ENCODE measurements at places on chromosomes 1 and 21.
A peak's percentile ranks its signal among the peaks of the same experiment; 100 is the strongest.

- DNase-seq, result no peak
Observed at GRCh38 chr1:24018611-24019580, 38.8 kb upstream of the SRSF10 start.

DNA sequence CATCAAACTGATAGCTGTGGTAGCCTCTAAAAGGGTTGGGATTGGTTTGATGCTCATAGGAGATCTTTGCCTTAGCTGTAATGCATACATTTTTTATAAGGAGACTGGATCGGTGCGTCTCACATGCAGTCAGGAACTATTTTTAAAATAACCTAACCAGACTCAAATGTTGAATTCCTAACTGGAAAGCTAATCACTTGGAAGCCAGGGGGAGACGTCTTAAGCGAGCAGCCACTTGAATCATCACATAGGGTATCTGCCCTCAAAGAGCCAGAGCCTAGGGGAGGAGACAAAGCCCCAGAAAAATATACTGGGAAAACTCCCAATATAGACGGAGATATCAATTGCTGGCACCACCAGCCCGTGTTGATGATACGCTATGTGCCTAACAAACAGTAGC lies 61.7 kb upstream of the PUM1 start:
- DNase-seq, result no peak

DNA sequence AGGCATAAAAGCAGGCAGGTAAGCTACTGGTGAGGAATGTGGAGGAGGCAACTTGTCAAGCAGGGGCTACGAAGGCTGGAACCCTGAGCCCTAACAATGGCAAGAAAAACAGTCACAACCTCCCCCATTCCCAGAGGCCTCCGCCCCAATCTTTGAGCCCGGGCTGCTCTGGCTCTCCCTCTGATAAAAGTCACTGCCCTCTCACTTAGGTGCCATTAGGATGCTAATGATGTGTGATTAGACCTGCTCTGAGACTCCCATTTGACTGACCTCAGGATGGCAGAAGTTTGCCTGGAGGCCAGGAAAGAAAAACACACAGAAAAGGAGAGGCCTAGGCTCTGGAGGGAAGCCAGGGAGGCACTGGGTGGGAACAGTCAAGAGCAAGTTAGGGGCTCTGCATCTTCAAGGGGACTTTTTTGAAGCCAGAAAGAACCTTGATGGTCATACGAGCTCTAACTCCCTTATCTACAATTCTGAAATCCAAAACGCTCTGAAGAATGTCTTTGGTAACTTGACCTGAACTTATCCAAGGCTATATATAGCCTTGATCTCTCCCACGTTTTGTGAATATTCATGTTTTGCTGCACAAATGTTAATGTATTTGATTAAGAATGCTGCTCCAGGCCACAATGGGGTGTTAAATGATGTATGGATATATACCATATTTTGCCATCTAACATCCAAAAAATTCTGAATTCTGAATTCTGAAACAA lies 98.9 kb downstream of the TRABD2B start:
- no peak for DNase-seq

GRCh38 chr1:154955039-154955717 lies 721 bp downstream of the PBXIP1 start:
- no peak for DNase-seq

GRCh38 chr1:100474834-100475233 lies 63.1 kb upstream of the GPR88 start:
- DNase-seq, result no peak

DNA sequence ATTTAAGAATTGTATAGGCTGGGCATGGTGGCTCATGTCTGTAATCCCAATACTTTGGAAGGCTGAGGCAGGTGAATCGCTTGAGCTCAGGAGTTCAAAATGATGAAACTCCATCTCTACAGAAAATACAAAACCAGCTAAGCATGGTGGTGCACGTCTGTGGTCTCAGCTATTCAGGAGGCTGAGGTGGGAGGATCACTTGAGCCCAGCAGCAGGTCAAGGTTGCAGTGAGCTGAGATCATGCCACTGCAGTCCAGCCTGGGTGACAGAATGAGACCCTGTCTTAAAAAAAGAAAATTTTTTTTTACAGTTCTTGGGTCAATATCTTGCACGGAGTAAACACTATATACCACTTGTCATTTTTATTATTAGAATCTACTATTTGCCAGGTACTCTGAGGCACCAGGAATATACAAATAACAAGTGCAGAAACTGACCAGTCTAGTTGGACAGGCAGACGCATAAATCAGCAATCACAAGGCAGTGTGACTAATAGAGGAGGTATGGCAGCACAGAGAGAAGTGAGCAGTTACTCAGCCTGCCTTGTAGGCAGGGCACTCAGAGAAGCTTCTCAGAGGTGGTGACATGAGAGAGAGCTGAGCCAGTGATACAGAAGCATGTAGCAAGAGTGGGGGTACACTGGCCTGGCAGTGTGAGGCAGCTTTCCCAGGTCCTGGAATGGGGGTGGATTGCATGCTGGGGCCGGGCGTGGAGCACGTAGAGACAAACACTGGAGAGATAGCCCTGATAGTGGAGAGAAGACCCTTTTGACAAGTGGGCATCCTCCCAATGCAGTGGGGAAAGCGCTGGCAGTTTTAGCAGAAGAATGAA lies 8.0 kb downstream of the PHLDA3 start:
- DNase-seq, result no peak

DNA sequence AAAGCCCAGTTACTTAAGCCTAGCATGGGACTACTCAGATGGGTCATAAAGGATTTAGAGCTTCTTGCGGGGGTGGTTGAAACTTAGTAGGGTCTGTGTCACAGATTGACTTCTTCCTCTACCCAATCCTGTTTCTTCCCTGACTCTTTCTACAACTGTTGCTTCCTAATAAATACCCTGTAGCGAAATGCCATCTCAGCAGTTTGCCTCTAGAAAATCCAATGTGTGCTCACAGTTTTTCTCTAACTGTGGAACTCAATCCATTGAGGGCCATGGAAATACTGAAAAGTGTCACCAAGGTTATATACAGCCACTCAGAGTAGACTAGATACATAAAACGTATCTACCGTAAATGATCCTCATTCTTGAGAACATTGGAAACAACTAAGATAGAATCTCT lies 217.7 kb downstream of the COL24A1 start:
- DNase-seq, result no peak

DNA sequence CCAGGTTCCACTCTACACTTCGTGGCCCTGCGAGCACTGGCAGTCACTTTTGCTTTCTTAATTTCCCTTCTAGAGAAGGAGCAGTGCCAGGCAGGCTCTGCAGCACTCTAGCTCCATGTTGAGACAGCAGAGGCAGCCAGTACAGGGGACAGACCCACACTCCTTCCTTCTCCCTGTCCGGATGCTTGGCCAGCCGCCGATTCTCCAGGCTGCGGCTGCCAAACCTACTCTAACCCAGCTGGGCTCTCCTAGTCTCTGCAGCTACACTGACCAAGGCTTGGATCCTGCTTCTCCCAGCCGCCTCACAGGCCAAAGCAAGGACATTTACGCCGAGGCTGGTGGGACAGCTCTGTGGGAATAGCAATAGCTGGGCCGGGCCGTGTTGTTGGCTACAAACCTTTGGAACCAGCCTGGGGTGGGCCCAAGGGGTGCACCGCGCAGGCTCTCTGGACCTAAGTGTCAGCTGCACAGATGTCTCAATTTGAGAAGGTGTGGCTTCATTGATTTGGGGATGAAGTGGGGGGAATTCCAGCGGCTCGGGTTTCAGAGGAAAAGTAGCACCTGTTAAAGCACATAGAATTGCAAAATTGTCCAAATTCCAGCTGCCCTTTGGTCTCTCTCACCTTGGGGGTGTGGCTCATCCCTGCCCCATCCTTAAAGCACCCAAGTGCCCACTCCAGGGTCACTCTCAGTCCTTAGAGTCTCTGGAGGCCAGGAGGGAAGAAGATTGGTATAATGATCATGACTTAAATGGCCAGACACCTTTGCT lies 3.2 kb downstream of the BARHL2 start:
- DNase-seq, result no peak

GRCh38 chr1:34870395-34870794 lies 10.8 kb upstream of the SMIM12 start:
- no peak for DNase-seq

GRCh38 chr1:64755361-64755760 lies 10.5 kb downstream of the RAVER2 start:
- peak; percentile 45 for DNase-seq

- no peak for DNase-seq
Observed at GRCh38 chr1:118145721-118146120, 39.3 kb downstream of the SPAG17 start.

GRCh38 chr21:15446223-15446622 lies 283.6 kb upstream of the USP25 start:
- no peak for DNase-seq

GRCh38 chr1:228304766-228305395 lies 97.0 kb downstream of the OBSCN start:
- DNase-seq, result no peak

DNA sequence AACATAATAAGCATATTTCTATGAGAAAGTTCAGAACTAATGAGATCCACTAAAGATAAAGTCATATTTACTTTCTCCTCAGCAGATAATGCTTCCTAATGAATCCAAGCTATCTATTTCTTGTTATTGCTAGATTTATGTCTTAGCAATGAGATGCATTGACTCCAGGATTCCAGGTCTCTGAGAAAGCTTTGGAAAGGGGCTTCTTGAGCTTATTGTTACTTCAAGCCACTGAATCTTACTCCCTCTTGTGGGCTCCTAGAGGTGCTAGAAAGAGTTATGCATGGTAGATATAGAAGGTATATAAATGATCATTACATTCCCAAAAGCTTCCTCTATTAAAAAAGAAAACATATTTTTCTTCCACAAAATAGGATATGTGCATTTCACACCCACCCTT lies 246.4 kb upstream of the ADAMTS5 start:
- no peak for DNase-seq

DNA sequence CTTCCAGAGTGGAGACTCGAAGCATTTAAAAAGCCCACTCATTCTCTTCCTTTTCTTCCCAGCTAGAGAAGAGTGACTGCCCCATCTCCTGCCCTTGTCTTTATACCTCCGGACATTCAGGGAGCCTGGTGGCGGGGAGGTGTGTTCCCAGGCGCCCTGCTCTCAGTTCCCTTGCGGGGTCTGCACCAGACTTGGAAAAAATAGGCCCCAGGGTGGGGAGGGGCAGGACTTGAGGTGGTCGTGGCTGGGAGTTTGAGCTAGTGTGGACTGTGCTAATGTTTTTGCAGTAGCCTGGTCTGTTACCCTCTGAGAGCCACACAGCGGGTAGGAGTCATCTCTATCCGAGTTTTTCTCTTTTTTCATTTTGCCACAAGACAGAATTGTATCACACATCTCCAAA lies 139.1 kb downstream of the PEX14 start:
- DNase-seq, result no peak

DNA sequence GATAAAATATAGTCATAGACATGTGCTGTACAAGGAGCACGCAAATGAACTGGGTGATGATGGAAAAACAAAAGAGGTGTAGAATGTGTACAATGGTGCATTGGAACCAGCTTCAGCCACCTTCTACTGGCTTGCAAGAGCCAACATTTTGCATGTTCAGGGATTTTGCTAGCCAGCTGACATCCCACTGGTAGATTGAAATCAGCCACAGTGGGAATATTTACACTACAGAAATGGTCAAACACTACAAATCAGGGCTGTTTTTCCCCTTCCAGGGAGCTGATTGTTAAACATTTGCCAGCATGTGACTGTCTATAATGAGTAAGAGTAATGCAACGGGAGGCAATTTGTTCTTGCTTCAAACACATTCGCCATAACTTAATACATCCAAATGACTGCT lies 23.2 kb downstream of the PMVK start:
- no peak for DNase-seq

- no peak for DNase-seq
Observed at GRCh38 chr1:224377676-224378006, 21.0 kb downstream of the CNIH4 start.

- no peak for DNase-seq
Observed at GRCh38 chr1:174413632-174414031, 34.1 kb upstream of the GPR52 start.

DNA sequence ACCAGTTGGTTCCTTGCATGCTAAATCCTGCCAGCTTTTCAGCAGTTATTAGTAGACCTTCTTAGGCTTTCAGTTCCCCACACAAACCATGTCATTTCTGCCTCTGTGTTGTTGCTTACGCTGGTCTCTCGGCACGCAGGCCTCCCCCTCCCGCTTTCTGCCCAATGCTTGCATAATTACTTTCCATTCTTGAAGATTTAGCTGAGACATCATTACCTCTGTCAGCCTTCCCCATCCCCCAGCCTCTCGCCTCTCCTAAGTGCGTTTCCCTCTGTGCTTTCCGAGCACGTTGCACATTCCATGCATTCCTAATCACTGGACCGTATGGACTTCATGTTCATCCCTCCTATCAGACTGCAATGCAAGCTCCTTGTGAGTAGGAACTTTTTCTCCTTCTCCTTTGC lies 26.8 kb downstream of the TSHB start:
- no peak for DNase-seq

DNA sequence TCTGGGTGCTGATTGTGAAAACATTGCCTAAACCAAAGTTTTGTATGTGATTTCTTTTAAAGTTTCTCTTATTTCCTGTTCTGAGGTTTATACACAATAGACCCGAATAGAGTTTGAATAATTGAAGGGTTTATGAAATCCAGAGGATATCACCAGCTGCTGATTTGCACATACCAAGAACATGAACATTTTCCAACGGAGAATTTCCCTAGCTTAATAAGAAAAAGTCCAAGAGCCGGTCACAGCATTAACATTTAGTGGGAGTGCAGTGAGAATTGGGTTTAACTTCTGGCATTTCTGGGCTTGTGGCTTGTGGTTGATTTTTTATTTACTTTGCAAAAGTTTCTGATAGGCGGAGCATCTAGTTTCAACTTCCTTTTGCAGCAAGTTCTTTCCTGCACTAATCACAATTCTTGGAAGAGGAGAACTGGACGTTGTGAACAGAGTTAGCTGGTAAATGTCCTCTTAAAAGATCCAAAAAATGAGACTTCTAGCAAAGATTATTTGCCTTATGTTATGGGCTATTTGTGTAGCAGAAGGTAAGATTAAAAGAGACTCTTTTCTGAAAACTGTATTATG lies at the start of gene CFH:
Gene CFH, plus strand, starts transcription at position 407 of the 579 bp plus-strand sequence. Its CDS starts 75 bp downstream, at position 482.
- no peak for DNase-seq

DNA sequence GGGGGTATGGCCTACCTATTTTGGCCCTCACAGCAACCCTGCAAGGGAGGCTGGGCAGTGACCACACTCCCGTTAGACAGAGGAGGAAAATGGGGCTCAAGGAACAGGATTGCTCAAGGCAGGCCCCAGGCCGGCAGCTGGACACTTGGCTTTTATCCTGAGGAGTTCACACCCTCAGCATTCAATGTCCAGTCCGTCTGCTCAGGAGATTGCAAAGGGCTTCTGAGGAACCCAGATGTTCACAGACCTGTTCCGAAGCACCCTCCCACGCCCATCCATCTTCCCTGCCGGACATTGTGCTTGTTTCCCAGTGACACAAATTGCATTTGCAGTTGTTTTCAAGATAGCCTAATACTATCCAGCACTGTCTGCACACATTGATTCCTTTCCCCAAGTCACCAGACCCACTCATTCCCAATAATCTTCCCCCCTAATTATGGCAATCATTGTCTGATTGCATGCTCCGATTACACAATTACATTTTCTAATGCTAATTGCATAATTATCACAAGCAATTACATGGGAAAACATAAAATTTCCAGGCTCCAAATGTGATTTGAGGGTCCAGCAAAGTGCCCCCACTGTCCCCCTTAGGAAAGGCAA lies 4.3 kb upstream of the UBL4B start:
- no peak for DNase-seq

All from NCI-H526 treated with DMSO at 0.1 percent for 48 hours (cell line).